Ovary (tissue), 10 donors: ENCODE measurements at places on chromosomes 5 and 9.

- no peak overlapping the region for H3K4me3 ChIP-seq
- no peaks in the 10 kb centered on the region for H3K27me3 ChIP-seq
- DNase-seq: no peak
- no peaks in the 10 kb centered on the region for H3K4me1 ChIP-seq
- no peaks in the 10 kb centered on the region for H3K36me3 ChIP-seq
These were observed 765.3 kb upstream of the ADAMTS16 start for GRCh38 chr5:4374866-4375265.

GRCh38 chr5:147359101-147359500 is 124.3 kb downstream of the STK32A start:
- no peak for DNase-seq
- no peaks in the 10 kb centered on the region for H3K4me1 ChIP-seq
- H3K4me3 ChIP-seq: no peak overlapping the region
- no peaks in the 10 kb centered on the region for H3K36me3 ChIP-seq

- H3K4me3 ChIP-seq: no peak overlapping the region
- DNase-seq: no peak
- no peaks in the 10 kb centered on the region for H3K27me3 ChIP-seq
- H3K4me1 ChIP-seq: peaks cover 23% of the 10 kb centered on the region
These were observed 69.1 kb downstream of the MYO10 start for GRCh38 chr5:16866795-16867576.

GRCh38 chr9:79623799-79624721 is 52.3 kb downstream of the TLE4 start:
- H3K4me1 ChIP-seq: peaks cover 4% of the 10 kb centered on the region
- H3K27me3 ChIP-seq: no peaks in the 10 kb centered on the region
- H3K4me3 ChIP-seq: no peak overlapping the region
- no peak for DNase-seq

DNA sequence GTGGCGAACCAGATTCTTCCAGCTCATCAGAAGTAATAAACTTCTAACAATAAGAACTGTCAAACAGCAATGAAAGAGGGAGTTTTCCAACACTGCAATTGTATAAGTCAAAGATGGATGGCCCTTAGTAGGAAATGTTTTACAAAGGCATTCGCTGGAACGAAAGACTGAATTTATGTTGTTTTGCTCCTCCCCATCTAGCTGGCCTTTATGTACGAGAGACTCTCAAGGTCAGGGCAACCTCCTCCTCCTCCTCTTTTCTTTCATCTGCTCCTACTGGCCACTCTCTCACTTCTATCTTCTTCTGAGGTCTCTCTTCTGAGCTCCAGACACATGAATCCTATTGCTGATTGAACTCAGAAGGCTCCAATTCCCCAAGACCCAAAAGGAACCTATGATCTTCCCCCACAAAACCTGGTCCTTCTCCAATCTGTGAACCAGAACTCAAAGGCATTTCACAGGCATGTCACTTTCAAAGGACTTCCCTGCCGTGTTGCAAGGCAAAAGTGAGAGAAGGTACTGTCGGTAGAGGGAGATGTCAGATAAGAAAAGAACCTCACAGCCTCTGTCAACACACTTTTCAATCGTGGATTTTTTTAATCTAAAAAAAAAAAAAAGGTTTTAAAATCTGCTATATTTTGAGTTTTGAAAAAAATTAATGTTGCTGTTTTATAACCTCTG is 28.5 kb upstream of the PUM3 start:
- DNase-seq: no peak
- H3K36me3 ChIP-seq: no peaks in the 10 kb centered on the region
- no peaks in the 10 kb centered on the region for H3K27me3 ChIP-seq
- H3K27ac ChIP-seq: no peak overlapping the region
- no peak overlapping the region for H3K4me3 ChIP-seq
- H3K4me1 ChIP-seq: peaks cover 2% of the 10 kb centered on the region

DNA sequence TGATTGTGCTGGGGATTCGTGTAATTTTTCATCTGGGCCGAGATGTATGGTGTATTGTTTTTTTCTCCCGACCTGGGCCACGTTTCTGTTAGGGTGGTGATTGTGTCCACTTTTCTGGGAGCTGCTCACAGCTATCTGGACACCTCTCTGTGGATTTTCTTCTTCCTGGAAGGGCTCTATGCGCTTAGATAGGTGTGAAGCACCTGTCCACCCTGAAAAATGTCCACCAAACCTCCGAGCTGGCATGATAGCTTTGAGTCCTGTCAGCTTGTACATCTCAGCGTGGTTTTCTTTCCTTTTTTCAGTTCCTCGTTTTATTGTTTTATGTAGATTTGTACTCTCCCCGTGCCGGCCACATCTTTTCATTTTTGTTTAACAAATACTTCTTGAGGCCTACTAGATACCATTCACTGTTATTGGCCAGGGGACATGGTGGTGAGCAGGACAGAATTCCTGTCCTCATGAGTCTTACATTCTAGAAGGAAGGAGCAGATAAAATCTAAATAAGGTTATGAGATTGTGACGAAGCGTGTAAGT is 1.1 kb downstream of the UGCG start:
- peaks cover 13% of the 10 kb centered on the region for H3K4me1 ChIP-seq
- peak overlapping the region; percentile 86 for H3K4me3 ChIP-seq
- H3K36me3 ChIP-seq: no peaks in the 10 kb centered on the region
- no peak for DNase-seq
- no peaks in the 10 kb centered on the region for H3K27me3 ChIP-seq

DNA sequence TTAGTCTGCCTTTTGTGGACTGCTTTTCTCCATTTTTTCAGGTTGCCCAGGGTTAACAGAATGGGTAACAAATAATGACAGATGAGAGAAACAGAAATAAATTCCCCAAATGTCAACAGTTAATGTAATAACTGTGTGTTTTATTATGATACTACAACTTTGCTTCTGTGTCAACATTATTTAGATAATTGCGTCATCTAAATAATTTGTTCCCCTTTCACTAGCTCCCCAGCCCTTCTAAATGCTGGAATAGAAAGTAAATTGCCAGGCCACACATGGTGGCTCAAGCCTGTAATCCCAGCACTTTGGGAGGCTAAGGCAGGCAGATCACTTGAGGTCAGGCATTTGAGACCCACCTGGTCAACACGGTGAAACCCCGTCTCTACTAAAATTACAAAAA is 53.5 kb downstream of the RNF38 start:
- H3K27me3 ChIP-seq: no peaks in the 10 kb centered on the region
- H3K36me3 ChIP-seq: no peaks in the 10 kb centered on the region
- no peak overlapping the region for H3K4me3 ChIP-seq
- DNase-seq: no peak

DNA sequence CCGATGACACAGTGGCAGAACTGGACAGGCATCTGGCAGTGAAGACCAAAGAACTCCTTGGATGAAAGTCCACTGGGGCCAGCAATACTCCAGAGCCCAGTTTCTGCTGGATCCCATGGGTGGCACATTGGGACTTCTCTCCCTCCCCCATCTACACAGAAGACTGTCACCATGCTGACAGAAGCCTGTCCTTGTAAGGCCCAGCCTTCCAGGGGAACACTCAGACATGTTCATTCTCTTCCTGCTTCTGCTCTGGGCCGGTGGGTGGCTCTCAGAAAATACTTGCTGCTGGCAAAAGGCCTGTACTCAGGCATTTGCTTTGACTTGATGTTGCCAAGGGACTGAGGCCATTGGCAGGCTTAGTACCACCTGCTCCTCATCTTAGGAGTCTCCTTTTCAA is 48.3 kb upstream of the PTGS1 start:
- DNase-seq: no peak
- H3K36me3 ChIP-seq: no peaks in the 10 kb centered on the region
- no peak overlapping the region for H3K4me3 ChIP-seq
- no peak overlapping the region for H3K27ac ChIP-seq
- H3K4me1 ChIP-seq: no peaks in the 10 kb centered on the region
- no peaks in the 10 kb centered on the region for H3K27me3 ChIP-seq
